Activated T-cell treated with anti-CD3 and anti-CD28 coated beads, Interleukin-2, amount 50 U/mL, for 72 hours (primary cell): ENCODE measurements at places on chromosomes 5 and 9.

DNA sequence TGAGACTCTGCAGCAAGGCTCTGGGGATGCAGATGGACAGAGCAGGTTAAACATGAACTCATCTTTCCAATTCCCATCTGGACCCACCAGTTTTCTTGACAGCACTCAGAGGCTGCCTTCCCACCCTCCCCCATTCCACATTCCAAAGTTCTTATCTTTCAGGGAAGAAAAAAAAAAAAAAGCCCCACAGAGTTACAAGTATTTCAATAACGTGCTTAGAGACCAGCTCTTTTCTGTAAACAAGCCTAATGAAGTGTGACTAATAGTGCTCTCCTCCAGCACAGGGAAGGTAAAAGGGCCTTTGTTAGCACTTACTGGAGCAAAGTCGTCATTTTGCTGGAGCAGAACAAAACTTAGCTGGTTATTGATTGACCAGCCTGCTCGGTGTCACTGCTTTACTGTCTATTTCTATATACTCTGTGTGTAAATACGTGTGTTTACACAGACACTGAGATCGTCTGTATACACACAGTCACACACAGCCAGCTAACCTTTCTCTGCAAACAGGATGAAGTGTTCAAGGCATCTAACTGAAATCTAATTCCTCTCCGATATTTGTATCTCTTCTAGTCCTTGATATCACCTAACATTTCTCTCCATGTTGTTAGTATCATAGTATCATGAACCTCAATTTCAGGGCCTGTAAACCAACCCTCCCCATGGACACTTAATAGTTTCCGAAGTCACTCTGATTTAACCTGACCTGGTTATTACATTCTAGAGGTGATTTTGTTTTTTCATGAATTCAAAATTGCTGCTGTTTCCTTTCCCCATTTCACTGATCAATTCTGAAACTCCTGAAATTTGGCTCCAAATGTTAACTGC, 84.9 kb downstream of the ZNF608 start:
- DNase-seq = no peak

DNA sequence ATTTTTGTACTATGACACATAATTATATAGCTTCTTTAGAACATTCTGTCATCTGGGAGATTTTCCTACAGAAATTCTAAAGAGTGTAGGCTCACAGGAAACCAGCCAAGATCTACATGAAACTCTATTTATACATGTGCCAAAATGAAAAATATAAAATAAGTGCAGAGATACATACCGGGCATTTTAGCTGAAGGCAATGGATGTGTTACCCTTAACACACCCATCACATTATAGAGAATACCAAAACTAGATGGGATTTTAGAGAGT, 125.9 kb downstream of the TRIM32 start:
- no peak for DNase-seq

- DNase-seq = no peak
These were observed 198.9 kb upstream of the WWC1 start for GRCh38 chr5:168092209-168093185.

- no peak for DNase-seq
These were observed 7.9 kb upstream of the NEUROG1 start for GRCh38 chr5:135543485-135544304.

DNA sequence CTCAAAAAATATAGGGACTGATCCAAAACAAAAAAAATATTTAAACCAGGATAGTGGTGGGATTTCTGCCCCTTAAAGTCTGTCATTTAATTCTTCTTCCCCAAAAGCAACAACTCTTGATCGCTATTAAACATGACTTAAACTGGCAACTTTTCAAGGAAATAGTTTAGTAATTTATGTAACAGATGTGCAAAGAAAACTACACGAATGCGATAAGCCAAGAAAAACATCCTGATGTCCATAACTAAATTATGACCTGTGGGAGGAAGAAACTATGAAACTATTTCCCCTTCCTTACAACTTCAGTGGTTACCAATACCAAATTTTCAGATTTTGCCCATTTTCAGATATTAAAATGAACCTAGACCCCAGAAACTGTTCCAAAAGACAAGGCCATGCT, 31.5 kb downstream of the CLINT1 start:
- DNase-seq = no peak

- no peak for DNase-seq
These were observed 101.9 kb downstream of the SLC28A3 start for GRCh38 chr9:84238652-84239051.

GRCh38 chr9:3288686-3289085, 237.1 kb downstream of the RFX3 start:
- DNase-seq = no peak

DNA sequence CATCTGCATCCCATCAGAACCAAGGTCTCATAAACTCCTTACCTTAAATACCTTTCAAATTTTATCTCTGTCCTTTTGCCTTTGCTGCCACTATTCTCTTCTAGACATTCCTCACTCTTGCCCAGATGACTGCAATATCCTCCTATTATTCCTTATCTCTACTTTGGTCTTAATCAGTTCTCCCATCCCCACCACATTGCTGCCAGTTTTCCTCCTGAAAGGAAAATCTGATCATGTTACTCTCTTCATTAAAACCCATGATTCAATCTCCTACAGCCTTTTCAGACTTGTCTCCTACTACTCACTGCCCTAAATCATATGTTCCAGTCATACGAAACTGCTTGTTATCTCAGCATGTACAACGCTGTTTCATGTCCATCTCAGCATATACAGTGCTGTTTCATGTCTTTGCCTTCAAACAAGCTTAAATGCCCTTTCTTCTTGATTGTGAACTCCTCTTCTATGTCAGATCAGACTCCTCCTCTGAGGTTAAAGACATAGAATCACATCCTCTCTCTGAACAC, 152.6 kb upstream of the FST start:
- no peak for DNase-seq

- no peak for DNase-seq
These were observed 36.2 kb upstream of the GZMA start for GRCh38 chr5:55066277-55066676.

- no peak for DNase-seq
These were observed 82.1 kb downstream of the EHMT1 start for GRCh38 chr9:137700911-137701310.

DNA sequence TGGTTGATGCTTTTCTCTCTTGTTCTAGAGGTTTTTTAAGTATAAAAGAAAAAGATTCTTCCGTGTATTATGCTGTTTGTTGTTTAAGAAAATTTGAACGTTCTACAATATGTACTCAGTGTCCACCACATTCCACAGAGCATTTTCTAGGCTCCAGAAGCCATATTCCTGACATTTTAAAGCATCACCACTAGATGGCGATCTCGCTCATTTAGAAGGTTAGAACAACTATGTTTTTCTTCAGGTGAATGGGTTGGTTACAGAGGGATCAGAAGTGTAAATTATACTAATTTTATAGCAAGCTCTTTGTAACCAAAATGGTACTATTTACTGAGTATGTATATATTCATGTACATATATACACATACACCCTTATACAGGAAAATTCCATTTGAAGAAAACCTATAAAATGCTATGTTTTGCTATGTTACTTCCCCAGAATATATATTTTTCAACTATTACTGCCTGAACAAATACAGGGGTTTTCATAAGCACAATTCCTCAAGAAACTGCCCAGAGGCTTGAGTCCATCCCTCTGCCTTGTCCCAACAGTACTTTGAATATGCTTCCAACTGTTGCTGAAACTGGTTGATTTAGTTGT, 284.3 kb downstream of the CCDC171 start:
- DNase-seq = peak; percentile 11

- peak; percentile 41 for DNase-seq
These were observed 121.6 kb downstream of the TLR4 start for GRCh38 chr9:117825609-117826347.

GRCh38 chr5:73304381-73304780, 131.4 kb downstream of the TMEM174 start:
- no peak for DNase-seq

- peak; percentile 78 for DNase-seq
These were observed 649 bp downstream of the STK10 start for GRCh38 chr5:172187118-172188032.

- DNase-seq = no peak
These were observed 6.6 kb upstream of the CEMIP2 start for GRCh38 chr9:71774920-71775319.

- DNase-seq = no peak
These were observed 14.6 kb downstream of the PLEKHG4B start for GRCh38 chr5:106587-106986.

GRCh38 chr5:147393874-147394672, 115.8 kb downstream of the DPYSL3 start:
- no peak for DNase-seq

GRCh38 chr5:15013654-15014463, 142.3 kb upstream of the ANKH start:
- no peak for DNase-seq

DNA sequence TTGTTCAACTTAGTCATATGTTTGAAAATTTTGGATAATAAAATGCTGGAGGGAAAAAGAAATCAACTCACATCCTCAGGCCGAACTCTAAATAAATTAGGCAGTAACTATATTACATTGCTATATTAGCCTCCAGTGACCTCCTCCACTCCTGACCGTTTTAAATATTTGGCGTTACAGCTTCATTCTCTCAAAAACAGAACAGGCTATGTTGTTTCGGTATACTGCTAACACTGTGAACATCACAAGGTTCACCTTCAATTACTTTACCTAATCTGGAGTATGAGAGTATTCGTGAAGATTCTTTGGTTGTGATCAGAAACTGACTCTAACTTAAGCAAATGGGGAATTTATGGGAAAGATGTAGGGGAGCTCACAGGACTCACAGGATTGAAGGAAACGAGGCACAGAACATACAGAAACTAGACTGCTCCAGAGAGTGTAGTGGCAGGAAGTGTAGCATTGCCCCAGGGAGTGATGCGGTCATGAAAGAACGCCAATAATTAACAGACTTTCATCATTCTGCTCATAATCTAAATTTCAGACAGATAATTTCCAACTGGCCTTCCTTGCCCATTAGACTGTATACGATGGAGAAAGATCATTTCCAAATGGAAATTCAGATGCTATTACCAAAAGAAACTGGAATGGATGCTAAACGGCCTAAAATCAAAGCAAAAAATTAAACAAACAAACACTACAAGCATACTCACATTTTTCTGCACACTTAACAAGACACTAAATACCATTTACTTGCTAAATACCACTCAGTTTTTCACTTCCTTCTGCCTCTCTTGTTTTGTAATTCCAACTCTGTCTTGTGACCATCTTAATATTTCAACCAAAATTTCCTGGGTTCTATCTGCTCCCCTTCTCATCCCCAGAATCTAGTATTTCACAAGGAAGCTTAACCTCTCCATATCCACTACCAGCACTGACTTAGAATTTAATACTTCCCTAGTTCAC, 110.1 kb upstream of the LPAR1 start:
- no peak for DNase-seq

GRCh38 chr5:4699592-4699991, 440.5 kb upstream of the ADAMTS16 start:
- DNase-seq = no peak

GRCh38 chr5:67897980-67898379, 317.6 kb upstream of the PIK3R1 start:
- DNase-seq = no peak

DNA sequence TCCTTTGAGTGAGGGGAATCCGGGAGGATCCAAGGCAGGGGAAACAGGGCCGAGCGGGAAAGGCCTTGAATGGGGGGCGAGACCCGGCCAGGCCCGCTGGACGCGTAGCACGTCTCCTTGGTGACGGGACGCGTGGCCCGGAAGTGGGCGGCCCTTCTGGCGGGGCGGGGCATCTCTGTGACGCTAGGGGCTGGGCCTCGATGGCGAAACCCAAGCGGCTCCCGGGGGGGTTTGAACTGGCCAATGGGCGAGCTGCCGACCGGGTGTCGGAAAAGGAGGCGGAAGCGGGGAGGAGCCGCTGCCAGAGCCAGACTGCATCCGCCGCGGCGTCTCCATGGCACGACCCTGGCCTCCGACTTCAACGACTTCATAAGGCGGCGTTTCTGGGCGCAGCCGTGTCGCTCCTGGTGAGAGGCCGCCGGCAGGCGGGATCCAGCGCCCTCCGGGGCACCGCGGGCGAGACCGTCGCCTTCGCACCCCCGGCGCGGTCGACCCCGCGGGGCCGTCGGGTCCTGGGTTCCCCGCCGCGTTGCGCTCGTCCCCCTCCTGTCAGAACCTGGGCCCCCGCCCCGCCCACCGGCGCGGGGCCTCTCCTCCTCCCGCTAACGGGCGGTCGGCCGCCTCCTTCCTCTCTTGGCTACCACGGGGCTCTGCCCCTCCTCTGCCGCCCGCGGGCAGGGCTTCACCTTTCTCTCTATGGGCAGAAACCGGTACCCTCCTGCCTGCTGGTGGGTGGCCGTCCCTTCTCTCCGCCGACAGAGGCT, at the start of gene ODF2:
TSS of gene ODF2 (plus strand) at position 158 of the 764 bp plus-strand sequence. CDS start at position 244, 86 bp downstream.
- DNase-seq = peak; percentile 99

GRCh38 chr5:139847790-139848507, 52.3 kb downstream of the PSD2 start:
- DNase-seq = peak; percentile 85

GRCh38 chr9:114820776-114821501, 15.1 kb upstream of the TNFSF15 start:
- DNase-seq = no peak

- no peak for DNase-seq
These were observed 22.4 kb upstream of the NCS1 start for GRCh38 chr9:130149654-130150286.

GRCh38 chr9:79756414-79756813, 184.6 kb downstream of the TLE4 start:
- no peak for DNase-seq

DNA sequence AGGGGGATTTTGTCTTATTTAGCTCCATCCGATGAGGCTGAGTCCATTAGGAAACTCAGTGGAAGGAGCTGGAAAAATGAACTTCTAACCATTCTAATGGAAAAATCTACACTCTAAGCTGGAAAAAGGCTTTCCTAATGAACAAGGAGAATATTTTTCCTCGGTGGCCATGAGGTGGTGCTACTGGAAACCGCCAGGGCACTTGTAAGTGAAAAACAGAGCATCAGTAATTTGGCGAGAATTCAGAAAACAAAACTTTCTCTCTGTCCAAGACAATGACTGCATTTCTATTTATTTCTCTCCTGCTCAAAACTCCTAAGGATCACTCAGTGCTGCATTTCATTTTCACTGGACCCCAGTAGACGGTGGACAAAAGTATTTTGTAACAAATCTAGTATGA, 237.6 kb downstream of the TENT4A start:
- no peak for DNase-seq

GRCh38 chr5:139253115-139253514, 40.4 kb upstream of the MATR3 start:
- no peak for DNase-seq

DNA sequence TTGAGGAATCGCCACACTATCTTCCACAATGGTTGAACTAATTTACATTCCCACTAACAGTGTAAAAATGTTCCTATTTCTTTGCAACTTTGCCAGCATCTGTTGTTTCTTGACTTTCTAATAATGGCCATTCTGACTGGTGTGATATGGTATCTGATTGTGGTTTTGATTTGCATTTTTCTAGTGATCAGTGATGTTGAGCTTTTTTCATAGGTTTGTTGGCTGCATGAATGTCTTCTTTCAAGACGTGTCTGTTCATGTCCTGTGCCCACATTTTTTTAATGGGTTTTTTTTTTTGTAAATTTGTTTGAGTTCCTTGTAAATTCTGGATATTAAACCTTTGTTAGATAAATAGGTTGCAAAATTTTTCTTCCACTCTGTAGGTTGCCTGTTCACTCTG, 615.9 kb downstream of the SEMA5A start:
- DNase-seq = no peak

- no peak for DNase-seq
These were observed 32.9 kb upstream of the TRIO start for GRCh38 chr5:14110196-14110595.

- peak; percentile 1 for DNase-seq
These were observed 156.3 kb downstream of the HMHB1 start for GRCh38 chr5:143968071-143968878.

GRCh38 chr9:23322392-23322791, 503.6 kb downstream of the ELAVL2 start:
- no peak for DNase-seq
